ENCODE measurements at places on chromosomes 4 and X.

DNA sequence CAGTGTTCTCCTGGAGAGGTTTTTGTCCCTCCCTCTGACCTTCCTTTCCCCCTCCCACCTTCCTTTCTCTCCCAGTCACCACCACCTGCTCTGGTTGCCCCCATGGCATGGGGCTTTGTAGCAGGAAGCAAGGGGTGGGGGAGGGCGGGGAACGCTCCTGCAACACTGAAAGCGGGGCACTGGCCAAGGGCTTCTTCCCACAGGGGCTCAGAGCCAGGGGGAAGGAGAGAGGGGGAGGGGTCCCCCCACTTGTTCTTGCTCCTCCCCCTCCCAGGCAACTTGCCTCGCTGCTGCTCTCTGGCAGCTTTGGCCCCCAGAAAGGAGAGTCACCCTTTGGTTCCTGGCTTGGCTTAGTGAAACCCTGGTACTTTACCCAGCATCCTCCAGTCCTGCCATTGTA is 48.4 kb downstream of the BCORL1 start:
- DNase-seq: no peak

DNA sequence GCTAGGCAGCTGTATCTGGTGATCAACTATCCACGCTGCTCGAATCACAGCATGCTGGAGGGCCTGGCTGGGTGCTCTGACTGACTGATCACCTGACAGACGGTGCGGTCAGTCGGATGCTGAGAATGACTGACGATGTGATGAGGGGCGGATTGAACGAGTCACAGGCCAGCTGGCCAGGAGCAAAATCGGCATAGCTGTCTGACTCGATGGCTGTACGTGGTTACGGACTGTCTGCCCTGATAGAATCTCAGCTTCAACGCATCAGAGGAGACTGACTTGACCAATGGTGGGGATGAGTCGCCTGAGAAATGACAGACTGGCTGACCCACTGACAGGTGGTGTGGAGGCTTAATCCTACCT is 1.0 kb upstream of the SUV39H1 start:
- DNase-seq: no peak

DNA sequence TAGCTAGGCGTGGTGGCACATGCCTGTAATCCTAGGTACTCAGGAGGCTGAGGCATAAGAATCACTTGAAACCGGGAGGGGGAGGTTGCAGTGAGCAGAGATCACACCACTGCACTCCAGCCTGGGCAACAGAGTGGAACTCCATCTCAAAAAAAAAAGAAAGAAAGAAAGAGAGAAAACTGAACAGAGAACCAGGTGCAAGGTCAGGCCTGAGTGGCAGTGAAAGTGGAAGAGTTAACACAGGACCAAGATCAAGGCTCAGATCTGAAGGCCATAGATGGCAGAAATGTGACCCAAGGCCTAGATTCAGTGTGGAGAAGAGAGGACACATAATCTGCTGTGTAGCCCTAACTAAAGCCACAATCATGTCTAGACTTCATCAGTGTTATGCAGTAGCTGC is 4.9 kb upstream of the ZNF630 start:
- DNase-seq: no peak

DNA sequence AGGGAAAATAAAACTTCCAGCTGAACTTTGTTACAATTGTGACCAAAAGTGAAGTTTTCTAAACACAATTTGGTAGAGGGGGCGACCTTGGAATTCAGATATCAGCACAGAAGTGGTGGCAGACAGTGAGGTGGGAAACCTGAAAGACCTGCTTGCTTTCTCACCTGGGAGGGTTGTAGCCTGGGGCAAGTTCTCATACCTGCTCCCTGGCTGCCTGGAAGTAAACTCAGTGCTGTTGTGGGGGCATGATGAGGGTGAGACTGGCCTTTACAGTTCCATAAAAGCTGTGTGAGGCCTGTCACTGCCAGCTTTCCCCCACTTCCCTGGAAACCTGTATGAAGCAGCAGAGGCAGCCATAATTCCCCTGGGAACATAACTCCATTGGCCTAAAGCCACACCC is 1180.2 kb downstream of the FAM133A start:
- DNase-seq: no peak

GRCh38 chrX:17680732-17681413 is 56.4 kb upstream of the SCML1 start:
- no peak for DNase-seq

- DNase-seq: no peak
Observed at GRCh38 chrX:83658731-83659130, 150.6 kb downstream of the POU3F4 start.

DNA sequence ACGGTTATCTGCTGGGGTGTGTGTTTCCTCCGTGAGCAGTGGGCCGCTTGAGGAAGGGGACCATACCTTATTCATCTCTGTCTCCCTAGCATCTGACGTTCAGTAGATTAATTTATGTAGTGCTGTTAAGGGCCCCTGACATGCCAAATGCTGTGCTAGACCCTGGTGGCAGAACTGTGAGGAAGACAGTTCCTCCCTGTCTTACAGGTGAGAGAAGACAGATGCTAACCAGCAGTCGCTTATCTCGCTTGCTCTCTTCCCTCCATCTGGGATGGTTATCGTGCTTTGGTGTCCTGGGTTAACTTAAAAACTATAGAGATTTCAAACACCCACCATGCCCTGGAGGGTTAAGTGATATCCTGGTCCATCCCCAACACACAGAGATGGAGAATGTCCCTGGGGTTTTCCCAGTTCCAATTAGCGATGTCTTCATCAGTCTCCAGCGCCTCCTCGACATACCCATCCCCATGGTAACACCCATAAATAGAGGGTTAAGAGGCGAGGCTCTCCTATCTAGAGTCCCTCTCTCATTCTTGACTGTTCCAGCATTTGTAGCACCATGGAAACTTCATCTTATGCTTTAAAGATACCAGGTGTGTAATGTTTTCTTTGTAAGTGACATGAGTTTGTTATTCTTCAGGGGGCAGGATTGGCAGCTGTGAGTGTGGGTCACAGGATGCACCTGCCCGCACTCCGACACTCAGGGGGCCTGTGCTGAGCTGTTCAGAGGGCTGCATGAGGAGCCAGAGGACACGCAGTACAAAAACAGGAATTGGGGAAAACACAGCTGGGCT is 135.2 kb downstream of the STK32B start:
- no peak for DNase-seq

DNA sequence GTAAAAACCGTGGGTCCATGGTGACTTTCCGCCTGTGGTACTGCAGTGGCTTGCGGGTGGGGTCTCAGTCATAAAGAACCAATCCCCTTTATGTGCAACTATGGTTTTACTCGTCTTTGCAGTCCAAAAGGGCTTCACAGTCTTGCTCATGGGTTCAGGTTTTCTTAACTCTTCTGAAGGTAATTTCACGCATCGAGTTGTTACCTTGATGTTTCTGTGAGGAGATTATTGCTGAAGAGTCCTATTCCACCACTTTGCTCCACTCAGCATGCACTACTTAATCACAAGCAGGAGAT is 41.5 kb downstream of the F8 start:
- no peak for DNase-seq

Measured in stimulated activated CD4-positive, alpha-beta T cell treated with anti-CD3 and anti-CD28 coated beads, Interleukin-15, amount 100 ng/mL, for 24 hours (primary cell).